ENCODE measurements at places on chromosomes 6 and 20.
A peak's percentile ranks its signal among the peaks of the same experiment; 100 is the strongest.

DNA sequence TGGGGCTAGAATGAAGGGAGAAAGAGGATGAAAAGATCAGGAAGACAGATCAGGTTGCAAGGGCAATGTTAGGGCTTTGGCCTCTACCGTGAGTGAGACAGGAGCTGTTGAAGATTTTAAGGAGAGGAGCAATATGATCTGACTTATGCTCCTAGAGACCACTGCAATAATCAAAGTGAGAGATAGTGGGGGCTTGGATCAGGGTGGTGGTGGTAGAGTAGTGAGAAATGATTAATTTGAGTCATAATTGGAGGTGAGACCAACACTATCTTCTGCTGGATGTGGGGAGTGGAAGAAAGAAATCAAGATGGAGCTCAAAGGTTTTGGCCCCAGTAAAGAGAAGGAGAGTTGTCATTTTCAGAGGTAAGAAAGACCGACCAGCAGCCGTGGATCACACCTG, 140.7 kb upstream of the TMEM170B start:
- DNase-seq, result no peak

DNA sequence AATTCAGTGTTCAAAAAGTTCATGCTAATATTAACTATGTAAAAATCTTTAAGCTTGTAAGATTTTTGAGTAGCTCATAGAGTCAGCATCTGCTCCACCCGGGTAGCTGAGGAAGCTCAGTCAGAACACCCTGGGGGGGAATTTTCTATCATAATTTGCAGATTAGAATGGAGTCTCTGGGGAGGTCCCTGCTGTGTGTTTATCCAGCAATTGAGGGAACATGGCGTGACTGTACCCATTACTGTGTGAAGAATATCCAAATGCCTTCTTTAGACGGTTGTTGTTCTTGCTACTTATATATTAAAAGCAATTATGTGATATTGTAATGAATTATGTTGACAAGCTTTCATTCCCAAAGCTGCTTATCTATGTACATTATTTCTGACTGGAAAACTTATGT, 64.8 kb downstream of the AIG1 start:
- DNase-seq, result no peak

DNA sequence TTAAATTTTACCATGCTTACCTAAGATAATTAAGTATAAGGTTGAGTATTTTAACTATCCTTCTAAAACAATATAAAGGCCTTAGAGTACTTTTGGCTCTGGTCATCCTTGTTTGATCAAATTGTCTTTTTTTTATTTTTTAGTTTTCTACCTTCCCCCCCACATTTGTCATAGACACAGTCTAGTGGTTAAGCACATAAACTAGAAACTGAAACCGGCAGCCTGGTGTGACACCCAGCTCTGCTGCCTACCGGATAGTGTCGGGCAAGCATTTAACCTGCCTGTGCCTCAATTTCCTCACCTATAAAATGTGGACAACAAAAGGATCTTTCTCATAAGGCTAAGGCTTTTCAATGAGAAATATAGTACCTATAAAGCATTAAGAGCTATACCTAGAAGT, 21.6 kb upstream of the TULP4 start:
- DNase-seq, result peak; percentile 67

DNA sequence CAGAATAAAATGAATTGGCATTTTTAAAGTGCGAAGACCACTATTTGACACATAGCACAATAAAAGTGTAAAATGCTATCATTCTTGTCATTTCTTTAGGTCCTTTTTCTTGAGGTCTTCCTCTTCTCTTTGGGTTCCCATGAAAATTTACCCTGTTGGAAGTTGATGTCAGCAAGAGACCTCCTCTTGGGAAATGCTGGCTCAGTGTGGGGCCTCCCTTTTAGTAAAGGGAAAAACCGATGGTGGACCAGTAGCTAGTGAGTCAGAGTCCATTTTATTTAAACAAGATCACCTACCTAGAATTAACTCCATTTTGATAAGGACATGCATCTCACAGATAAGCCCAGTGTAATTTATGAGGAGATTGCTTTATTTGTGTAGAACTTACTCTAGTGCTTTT, 37.7 kb upstream of the HLA-C start:
- no peak for DNase-seq

DNA sequence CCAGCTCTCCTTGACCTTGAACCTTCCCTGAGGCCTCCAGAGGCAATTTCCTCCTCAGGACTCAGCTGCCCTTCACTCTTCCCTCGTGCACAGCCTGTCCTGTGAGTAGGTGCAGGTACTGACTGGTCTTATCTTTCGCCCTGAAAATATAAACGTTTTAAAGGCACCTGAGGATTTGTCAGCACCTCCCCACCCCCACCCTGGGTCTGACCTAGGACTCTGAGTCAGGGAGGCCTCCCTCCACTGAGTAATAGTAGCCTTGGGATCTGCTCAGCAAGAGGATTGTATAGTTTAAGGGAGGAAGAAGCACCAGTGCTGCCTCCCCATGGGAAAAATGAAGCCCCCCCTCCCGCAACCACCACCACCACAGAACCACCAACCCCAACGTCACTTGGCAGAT, 54.6 kb downstream of the PPARD start:
- no peak for DNase-seq

DNA sequence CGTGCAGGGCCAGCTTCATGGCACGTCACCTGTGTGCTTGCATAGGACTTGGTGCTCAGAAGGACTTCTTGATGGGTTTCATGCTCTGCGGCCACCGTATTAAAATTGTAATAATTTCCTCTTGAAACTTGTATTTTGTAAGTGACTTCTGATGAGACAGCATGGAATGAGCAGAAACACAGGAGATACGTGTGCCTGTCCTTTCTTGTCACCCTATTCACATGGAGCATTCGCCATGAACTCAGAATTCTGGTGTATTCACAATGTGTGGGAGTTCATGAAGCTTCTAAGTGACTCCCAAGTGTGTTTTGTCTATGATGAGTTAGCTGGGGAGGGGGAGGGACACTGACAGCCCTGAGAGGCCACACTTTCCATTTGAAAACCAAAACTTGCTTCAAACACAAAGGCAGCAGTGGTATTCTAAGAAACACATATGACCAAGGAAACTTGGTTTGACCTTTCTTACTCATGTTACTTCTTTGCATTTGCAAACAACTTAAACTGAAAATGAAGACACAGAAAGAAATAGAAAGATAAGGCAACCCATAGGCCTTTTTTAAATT, 92.1 kb upstream of the NEDD9 start:
- DNase-seq, result no peak

- DNase-seq, result no peak
Measured at GRCh38 chr20:47198254-47198671, 158.2 kb downstream of the ZMYND8 start.

GRCh38 chr20:32762754-32763201, 593 bp downstream of the DNMT3B start:
- DNase-seq, result peak; percentile 33

DNA sequence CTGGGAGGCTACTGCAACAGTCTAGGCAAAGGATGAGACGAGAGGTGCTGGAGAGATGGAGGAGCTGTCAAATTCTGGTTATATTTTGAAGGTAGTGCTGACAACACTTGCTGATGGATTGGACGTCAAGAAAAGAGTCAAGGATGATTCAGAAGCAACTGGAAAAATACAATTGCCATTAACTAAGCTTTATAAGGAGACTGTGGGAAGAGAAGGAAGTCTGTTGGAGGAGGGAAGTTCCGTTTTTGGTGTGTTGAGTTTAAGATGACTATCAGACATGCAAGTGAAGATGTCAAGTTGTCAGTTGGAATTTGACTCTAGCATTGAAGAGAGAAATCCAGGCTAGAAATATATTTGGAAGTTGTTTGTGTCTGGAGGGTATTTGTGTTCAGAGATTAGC, 358.1 kb downstream of the RNGTT start:
- DNase-seq, result no peak

GRCh38 chr20:41927189-41927588, 309.0 kb upstream of the CHD6 start:
- DNase-seq, result no peak

DNA sequence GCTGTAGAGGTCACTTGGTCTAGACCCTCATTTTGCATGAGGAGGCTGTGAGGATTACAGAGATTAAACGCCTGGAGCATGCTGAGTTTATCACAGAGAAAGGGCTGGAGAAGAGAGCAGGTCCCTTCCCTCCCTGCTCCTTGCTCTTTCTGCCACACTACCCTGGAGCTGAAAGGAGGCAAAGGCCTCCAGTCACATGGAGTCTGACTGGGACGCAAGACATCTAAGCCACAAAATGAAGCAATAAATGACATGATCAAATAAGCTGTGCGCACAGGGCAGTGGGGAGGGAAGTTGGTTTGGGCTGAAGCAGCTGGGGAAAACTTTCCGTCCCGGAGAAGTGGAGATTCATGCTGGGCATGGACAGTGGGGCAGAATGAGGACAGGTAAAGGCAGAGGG, 33.3 kb downstream of the ATXN1 start:
- DNase-seq, result no peak

DNA sequence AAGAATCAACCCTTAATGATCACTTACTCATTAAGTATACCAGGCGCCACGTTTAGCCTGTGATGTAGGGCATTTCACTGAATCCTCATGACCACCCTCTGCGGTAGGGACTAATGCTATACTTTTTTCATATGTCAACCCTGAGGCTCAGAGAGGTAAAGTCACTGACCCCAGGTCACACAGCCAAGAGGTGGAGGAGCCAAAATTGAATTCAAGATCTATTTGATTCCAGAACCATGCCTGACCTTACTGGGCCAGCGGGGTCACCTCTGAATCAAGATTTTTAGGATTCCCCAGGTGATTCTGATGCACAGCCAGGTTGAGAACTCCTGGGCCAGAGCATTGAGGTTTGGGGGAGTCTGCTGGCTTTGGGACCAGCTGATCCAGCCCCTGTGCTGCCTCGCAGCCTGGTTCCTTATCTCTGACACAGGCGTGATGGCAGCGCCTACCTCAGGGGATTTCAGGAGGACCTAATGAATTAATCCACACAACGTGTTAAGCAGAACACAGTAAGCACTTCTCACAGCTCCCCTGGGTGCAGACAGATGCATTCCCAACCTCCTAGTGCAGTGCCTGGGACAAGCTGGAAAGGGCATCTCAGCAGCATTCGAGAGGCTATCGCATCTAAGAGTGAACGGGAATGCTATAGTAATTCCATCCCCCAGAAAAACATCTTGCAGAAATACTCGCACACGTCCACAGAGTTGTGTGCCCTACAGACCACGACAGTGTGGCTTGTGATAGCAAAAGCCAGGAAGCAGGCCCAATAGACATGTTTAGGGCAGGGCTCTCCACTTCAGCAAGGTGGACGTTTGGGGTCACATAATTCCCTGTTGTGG, 101.4 kb upstream of the PTPN1 start:
- DNase-seq, result no peak
